ENCODE measurements at places on chromosomes 3 and 15.

GRCh38 chr3:15297608-15298350 is 34.6 kb downstream of the SH3BP5 start:
- peak; percentile 81 for DNase-seq

GRCh38 chr3:123660900-123661299 is 76.0 kb upstream of the HACD2 start:
- DNase-seq: peak; percentile 98

DNA sequence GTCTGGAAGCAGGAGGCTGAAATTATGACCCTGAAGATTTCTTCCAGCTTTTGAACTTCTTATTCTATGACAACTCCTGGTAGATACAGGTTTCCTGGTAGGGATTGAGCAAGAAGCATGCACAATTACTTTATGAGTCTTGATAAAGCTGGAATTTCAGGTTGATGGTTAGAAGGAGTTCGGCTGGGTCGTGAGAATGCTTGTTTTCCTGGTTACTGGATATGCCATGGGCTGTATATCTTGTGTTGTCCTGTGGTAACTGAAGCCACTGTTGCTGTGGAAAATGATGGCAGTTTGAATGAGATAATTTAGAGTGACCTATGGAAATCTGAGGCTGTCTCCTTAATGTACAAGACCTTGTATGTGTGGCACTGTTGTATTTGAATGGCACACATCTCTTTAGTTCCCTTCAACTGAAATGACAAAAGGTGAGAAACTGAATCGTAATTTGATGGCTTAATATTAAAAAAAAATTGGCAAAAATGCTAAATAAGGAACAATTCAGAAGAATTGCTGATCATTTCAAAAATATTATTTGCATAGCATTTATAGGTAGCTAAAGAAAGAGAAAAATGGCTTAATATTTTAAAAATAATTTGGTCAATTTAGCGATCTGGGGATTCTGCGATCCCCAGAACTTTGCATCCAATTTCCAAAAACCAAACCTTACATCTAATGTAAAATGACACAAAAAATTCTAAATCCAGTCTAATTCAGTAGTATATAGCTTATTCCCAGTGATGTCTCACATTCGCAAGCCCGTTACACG is 1.1 kb upstream of the UBE2E1 start:
- DNase-seq: peak; percentile 76

- no peak for DNase-seq
These were observed 381.2 kb upstream of the WNT5A start for GRCh38 chr3:55868347-55868746.

GRCh38 chr3:112437146-112438022 is 61.9 kb downstream of the BTLA start:
- DNase-seq: peak; percentile 64

- peak; percentile 69 for DNase-seq
These were observed 49.7 kb upstream of the SCAANT1 start for GRCh38 chr3:63961891-63962290.

DNA sequence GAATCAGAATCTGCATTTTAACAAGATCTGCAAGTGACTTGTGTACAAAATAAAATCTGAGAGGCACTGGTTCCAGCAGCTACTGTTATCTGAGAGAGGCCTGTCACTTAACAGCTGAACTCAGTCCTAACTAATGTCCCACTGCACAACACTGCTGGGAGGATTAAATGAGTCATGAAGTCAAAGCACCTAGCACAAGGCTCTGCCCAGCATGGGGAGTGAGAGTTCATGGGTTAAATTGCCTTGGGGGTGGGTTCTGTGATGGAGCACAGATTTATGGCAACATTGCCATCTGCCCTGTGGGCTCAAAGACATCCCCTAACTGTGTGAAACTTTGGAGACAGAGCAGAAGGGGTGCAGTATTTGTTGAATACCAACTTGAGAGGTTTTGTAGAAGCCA is 250.9 kb downstream of the PLCL2 start:
- DNase-seq: no peak

DNA sequence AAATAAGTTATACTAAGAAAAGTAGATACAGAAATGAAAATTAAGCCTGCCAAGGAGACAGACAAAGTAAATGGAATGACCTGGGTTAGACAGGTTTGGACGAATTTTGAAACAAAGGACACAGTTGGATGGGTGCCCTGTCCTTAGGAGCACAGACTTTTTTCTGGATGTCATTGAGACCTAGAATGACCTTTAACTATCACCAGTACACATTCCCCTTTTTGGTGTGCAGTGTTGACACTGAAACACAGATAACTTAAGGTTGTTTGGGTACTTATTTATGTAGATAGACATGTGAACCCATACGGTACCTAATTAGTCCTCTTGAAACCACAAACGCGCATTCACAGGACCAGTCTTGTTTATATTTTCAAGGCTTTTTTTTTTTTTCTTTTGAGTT is 86.7 kb downstream of the PPARG start:
- DNase-seq: no peak

DNA sequence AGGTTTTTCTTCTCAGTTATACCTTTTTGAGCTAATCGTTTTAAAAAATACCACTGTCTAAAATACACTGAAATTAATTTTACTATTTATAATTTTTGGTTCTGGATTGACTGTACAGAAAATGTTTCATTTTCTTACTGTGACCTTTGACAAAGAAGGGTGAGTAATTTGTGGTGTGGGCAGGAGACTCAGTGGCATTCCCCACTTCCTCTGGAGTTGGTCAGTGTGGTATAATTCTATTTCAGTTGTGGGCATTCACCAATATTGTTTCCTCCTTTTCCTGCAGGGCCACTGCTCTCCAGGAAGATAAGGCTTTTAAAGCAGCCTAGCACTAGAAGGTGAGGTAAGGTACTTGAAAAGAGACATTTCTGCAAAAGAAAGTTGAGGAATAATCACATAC is 6.5 kb downstream of the DAG1 start:
- peak; percentile 50 for DNase-seq

- DNase-seq: peak; percentile 50
These were observed 72.0 kb upstream of the ADAMTS9 start for GRCh38 chr3:64759811-64760210.

DNA sequence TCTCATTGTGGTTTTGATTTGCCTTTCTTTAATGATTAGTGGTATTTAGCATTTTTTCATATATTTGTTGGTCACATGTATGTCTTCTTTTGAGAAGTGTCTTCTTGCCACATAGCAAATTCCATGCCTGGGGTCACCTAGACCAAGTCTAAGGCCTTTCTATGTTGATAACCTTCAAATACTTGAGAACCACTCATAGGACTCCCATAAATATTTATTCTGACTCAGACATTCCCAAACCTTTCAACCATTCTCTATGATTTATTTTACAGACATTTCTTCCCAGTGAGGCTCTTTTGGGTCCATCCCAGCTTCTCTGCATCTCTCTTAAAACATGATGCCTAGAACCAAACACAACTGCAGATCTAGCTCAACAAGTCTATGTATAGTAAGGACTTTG is 69.2 kb downstream of the ATP8B4 start:
- DNase-seq: peak; percentile 95

GRCh38 chr15:62046078-62046743 is 14.0 kb downstream of the VPS13C start:
- DNase-seq: no peak

GRCh38 chr3:197508051-197508451 is 47.7 kb downstream of the BDH1 start:
- no peak for DNase-seq

- DNase-seq: no peak
These were observed 14.1 kb downstream of the IL17RD start for GRCh38 chr3:57151021-57151449.

- no peak for DNase-seq
These were observed 727.7 kb upstream of the NECTIN3 start for GRCh38 chr3:110343945-110344344.

- DNase-seq: no peak
These were observed 20.6 kb downstream of the SPSB4 start for GRCh38 chr3:141071681-141072260.

GRCh38 chr3:182226995-182227394 is 515.3 kb downstream of the SOX2 start:
- no peak for DNase-seq

DNA sequence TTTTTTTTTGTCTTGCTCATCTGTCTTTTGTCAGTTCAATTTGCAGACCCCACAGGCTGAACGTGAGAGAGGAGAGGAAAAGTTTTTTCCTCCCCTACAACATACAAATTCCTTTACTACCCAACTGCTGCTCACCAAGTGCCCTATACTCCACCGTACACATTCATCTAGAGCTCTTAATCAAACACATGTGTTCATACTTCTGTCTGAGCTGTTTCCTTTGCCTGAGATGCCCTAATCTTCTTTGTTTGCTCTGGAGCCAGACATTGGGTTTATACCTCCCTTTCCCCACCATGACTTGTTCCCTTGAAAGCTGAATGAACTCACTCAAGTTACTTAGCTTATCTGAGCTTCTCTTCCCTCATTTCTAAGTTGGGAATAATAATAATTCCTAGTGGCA is 122.7 kb upstream of the RASGRP1 start:
- no peak for DNase-seq

GRCh38 chr3:3177861-3178497 is 1.5 kb downstream of the CRBN start:
- DNase-seq: peak; percentile 50

DNA sequence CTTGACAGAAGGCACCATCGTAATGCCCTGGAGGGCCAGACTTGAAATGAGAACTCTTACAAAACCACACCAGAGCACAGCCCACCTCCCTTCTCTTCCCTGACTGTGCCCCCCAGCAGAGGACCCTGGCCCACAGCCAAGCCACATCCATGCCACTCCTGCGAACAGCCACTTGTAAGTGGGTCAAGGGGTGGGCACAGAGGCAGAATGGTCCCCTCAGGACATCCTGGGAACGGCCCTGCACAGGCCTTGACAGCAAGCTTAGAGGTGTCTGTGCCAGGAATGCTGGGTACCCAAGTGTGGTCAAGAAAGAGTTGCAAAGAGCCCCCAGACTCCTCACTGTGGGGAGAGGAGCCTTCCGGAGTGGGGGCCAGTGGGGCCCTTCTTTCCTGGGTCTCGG is 33.3 kb downstream of the HCN4 start:
- DNase-seq: no peak

DNA sequence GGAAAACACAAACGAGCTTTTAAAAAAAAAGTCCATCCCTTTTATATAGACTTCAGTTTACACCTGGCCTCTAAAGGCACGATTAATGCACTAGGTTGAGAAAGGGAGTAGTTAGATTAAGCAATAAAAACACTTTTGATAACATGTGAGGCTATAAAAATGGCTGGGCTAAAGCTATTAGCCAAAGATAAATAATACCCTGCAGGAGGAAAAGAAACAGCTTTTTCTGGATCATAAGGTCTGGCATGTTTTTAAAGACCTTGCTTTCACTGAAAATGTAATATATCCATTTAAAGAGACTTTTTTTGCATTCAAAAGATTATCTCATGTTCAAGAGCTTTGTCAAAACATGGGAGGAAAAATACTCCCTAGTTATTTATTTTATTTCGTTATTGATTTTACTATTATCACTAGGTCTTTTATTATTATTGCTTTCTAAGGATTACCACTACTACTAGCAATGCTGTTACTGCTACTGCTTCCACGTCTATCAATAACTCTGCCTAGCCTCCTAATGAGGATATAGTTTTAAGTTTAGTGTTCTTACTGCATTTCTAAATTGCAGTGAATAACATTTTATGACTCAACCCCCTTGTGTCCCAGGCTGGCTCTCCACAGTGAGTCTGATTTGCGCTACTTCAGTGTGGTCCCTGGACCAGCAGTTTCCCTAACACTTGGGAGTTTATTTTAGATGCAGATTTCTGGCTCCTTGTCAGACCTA is 93.4 kb downstream of the THRB start:
- DNase-seq: no peak

DNA sequence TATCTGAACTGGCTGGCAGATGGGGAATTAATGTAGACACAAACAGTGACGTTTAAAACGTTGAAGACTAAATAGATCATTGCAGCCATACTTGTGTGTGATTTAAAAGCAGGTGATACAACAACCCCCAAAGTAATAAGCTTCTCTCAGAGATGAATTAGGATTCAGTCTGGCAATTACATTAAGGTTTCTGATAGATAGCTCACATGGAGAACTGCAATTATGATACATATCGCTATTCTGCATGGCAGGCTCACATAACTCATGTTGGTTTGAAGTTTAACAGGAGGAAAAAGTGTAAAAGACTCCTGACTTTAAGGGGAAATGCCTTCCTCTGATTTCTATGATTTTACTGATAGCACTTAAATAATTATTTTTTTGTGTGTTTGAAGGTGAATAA is 196.9 kb downstream of the CLSTN2 start:
- no peak for DNase-seq

DNA sequence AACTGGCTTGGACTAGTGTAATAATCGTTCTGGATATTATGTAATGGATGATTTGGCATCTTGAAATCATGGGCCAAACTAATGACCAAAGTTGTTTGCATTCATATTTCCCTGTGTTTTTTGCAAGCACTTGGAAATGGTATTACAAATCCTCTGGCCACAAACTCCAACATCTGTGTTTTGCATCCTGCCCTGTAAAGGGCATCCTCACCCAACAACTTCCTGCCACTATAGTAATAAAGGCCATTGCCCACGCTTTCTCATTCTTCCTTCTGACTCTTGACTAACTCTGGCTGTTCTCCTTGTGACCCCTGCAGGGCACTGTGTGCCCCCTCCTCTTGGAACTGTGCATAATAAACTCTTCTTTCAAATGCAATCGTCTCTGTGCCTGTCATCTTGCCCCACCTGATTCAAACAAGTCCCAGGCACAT is 25.4 kb upstream of the PSMD6 start:
- DNase-seq: peak; percentile 43

- DNase-seq: no peak
These were observed 173.1 kb upstream of the CCDC54 start for GRCh38 chr3:107204121-107204520.

- peak; percentile 38 for DNase-seq
These were observed 56.0 kb upstream of the LCTL start for GRCh38 chr15:66621491-66622467.

GRCh38 chr3:83662381-83662960 is 1296.3 kb upstream of the CADM2 start:
- DNase-seq: no peak

DNA sequence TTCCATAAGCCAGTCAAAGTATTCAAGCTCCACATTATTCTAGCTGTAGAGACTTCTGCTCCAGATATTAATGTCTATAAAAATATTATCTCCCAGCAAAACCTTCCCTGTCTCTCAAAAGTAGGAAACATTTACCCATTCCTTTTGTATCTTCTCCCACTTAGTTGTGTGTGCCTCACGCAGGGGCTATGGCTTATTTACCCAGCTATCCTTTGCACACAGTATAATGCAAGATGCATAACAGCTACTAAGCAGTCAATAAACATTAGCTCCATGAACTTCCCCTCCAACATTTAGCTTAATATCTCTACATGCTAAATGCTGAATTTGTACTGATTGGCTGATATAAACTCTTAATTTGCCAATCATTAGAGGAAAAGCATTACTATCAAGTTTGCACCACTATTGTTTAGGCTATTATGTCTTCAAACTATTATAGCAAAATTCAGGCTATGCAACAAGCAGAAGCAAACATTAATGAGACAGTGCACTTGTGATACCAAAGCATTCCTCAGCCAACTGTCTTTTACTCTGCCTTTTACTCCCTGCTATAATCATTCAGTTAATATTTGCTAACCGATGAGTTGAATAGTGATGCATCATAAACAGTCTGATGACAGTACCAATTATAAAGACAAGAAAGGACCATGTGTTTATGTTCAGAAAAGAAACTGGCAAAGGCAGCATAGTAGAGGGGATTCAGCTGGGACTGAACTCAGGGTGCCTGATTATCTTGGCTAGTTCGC is 81.2 kb downstream of the PLCH1 start:
- DNase-seq: no peak

All from amniotic epithelial cell (primary cell).